ENCODE measurements at places on chromosomes 3 and 15.

- DNase-seq, result no peak
Measured at GRCh38 chr15:93289941-93290617, 201.1 kb upstream of the RGMA start.

DNA sequence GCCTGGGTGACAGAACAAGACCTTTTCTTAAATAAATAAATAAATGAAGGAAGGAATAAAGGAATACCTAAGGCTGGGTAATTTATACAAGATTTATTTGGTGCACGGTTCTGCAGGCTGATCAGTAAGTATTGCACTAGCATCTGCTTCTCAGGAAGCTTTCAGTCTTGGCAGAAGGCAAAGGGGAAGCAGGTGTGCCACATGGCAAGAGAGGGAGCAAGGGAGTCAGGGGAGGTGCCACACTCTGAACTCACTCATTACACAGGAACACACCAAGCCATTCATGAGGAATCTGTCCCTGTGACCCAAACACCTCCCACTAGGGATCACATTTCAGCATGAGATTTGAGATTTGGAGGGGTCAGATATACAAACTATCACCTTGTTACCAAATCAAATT, 56.4 kb downstream of the PRKCI start:
- no peak for DNase-seq

DNA sequence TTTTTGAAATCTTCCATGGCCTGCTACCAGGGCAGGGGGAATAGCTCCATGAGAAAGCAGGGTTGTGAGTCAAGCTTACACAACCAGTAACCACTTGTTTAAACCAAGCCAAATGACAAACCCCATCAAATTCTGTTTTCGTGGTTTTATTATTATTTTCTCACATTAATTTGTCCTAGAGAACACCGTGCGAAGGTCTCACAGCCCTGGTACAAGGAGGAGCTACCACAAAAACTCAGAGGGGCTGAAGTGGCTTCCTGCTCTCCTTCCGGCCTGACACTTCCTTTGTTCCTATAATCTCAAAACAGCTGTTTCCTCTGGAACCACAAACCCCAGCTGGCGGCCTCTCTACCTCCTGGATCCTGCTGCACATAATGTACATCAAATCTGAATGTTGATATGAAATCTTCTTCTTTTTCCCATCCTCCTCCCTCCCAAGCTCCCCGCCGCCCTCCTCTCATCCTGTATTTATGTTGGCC, 375.9 kb downstream of the MCTP2 start:
- DNase-seq, result no peak

DNA sequence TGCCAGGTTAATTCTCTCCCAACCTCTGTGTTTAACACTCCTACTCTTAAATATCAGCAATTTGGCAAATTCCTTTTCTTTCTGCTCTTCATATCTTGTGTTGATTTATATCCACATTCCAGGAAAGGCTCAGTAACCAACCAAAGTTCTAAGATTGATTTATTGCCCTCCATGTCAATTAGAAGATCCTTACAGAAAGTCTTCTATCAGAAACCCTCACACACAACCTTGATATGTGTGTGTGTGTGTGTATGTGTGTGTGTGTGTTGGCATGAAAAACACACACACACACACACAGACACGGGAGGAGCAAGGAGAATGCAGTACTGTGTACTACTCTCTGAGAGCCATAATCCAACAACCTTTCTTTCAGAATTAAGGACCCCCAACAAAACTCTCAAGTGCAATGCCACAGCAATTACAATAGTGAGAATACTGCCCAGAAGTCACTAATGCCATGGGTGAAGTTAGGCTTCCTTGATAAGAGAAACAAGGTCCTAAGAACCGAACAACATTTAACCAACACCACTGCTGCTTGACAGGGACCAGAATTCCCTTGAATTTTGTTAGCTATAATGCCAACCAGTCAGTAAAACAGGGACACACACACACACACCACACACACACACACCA, 1.1 kb downstream of the LSAMP start:
- no peak for DNase-seq

- DNase-seq, result no peak
Measured at GRCh38 chr15:60782316-60782715, 303.4 kb upstream of the ICE2 start.

GRCh38 chr3:88226910-88227309, 77.2 kb downstream of the C3orf38 start:
- no peak for DNase-seq

- no peak for DNase-seq
Measured at GRCh38 chr3:125479091-125479490, 40.9 kb downstream of the SNX4 start.

- no peak for DNase-seq
Measured at GRCh38 chr3:60973321-60973720, 277.9 kb downstream of the FHIT start.

DNA sequence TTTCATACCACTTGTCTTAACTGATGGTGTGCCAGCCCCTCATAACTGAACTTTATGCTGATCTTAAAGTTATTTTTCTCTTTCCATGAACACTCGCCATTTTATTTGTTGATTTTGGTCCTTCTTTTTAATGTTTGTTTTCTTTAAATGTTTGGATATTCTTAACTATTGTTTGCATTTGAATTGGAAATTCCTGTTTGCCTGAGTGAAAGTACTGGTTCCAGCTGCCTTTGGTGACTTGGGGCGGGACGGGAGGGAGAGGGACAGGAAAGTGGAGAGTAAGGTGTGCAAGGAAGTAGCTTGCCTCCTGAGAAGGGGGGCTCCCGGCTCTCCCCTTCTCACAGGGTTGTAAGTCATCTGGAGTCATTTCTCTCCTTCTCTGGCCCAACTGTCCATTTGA, 287.1 kb upstream of the PPP2R3A start:
- DNase-seq, result no peak

DNA sequence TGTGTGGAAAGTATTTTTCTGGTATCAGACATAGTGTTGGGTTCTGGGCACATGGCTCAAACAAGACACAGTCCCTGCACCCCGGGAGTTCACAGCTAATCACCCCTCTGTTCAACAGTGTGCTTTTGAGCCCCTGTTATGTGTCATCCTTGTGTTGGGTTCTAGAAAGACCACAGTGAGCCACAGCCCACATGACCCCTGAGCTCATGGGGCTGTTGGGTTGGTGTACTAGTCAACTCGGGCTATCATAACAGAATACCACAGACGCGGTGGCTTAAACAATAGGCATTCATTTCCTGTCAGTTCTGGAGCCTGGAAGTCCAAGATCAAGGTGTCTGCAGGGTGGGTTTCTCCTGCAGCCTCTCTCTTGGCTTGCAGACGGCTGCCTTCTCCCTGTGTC, 100.0 kb downstream of the DNAJB8 start:
- no peak for DNase-seq

DNA sequence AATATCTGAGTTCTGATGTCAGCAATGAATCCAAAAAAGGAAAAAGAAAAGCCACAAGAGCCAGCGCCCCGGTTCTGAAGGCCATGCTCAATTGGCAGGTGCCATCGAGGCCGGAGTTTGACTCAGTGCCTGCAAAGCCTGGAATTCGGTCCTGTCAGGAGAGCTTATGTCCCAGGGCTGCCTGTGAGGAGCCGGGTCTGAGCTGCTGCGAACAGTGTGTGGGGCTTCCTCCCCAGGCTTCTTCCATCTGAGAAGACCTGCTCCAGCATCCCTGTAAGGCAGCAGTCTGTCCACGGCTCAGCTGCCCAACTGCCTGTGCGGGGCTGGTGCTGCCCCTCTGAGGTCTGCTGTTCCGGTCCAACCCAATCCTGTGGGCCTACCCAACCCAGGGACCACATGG, 46.1 kb downstream of the ROPN1B start:
- DNase-seq, result no peak

DNA sequence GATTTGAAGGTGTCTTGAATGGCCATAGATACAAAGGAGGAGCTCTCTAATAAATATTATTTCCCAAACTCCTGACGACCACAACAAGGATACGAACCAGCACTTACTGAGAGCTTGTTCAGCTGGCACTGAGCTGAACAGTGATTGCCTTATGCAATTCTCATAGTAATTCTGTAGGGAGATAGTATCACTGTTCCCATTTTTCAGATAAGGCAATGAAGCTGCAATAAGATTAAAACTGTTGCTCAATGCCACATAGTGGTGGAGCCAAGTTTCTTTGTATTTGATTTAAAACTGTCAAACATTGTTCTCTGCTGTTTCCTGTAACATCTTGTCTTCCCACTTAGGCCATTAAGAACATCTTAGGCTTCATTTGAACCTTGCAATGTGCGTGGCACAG, 163.9 kb downstream of the RPLP1 start:
- no peak for DNase-seq

- DNase-seq, result no peak
Measured at GRCh38 chr3:46860017-46860809, 3.0 kb downstream of the MYL3 start.

DNA sequence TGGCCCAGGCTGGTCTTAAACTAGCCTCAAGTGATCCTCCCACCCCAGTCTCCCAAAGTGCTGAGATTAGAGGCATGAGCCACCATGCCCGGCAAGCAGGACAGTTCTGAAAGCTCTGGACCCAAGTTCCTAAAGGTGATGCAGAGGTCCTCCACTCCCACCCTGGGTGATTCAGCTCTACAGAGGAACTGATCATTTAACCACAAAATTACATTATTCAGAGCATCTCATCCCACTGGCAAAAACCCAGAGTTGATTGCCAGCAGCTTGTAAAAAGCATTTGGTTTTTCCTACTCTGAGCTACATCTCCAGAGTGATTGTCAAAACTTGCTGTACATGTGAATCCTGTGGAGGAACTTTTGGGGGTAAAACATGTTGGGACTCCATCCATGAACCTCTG, 60.2 kb downstream of the SLTM start:
- DNase-seq, result no peak

GRCh38 chr3:31449318-31449717, 83.4 kb upstream of the STT3B start:
- DNase-seq, result no peak

- DNase-seq, result peak; percentile 81
Measured at GRCh38 chr3:36969540-36970432, 23.1 kb downstream of the EPM2AIP1 start.

DNA sequence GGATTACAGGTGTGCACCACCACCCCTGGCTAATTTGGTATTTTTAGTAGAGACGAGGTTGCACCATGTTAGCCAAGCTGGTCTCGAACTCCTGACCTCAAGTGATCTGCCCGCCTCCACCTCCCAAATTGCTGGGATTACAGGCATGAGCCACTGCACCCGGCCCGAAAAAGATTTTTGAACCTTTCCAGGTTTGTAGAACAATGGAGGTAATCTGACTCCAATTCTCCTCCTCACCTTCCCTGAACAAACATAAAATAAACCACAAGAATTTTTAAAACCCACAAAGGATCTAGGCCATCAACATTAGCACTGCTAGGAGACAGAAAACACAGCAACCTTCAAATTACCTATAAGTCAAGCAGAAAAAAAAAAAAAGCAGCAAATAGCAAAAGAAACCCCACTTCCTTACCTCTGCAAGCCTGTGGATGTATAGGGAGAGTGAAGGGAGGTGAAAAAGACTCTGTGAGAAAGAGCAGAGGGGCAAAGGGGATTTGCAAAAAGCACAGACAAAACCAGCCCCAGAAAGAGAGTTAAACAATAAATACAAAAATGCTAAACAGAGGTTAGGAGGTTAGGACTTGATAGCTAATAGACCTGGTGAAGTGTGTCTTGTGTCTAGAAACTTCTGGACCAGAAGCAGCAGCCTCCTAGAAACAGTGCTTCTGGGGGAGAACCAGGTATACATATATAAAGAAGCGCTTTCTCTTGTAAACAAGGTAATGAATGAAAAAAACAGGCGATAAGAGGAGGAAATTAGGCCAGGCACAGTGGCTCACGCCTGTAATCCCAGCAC, 32.1 kb downstream of the TFDP2 start:
- DNase-seq, result no peak

DNA sequence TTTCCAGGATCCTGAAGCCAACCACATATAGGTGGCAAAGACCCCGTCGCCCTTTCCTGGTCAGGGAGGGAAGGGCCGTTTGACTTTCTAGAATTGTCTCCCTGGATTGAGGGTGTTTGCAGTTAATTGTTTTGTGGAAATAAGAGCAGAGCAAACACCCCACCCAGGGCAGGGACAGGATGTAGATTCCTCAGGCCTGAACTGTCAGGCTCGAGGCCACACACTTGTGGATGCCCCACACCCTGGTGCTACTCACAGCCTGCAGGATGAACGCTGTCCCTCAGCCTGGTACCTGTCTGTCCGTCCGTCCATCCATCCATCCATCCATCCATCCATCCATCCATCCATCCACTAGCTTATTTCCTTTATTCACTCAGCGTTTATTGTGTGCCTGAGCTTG, 29.9 kb upstream of the FLNB start:
- DNase-seq, result no peak

GRCh38 chr15:76978522-76979330, 16.2 kb upstream of the PSTPIP1 start:
- DNase-seq, result no peak

DNA sequence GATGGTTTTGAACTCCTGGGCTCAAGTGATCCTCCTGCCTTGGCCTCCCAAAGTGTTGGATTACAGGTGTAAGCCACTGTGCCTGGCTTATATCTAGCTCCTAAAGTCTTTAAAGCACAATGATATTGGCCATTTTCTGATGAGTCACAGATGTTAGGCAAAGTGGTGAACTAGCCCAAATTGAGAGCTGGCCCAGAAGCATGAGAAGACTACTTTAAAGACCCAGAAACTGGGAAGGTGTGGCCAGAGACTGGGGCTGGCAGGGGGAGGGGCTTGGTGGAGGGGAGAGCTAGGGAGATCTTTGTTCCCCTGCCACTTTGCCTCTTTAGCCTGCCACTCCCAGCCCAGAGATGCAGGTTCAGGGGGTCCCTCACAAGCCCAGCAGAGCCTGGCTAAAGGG, 21.6 kb downstream of the CHRNA3 start:
- DNase-seq, result no peak

GRCh38 chr15:27628486-27628885, 470.6 kb downstream of the OCA2 start:
- no peak for DNase-seq

DNA sequence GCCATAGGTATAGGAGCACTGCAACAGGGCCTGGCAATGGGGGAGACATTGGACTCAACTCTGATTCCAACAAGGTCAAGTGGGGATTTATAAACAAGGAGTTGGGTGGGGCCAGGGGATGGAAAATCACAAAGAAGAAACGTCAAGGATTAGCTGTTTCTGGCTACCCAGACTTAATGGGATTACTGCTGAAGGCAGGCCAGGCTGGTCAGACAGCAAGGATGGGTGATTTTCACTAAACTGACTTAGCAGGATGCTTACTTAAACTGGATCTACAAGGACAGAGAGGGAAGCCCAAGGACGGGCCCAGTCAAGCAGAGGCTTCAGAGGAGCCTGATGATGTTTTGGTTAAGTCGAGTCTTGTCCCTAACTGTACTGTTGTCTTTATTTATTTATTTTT, 76.2 kb downstream of the USP13 start:
- no peak for DNase-seq

- peak; percentile 59 for DNase-seq
Measured at GRCh38 chr3:11651900-11652299, 8.2 kb upstream of the VGLL4 start.

DNA sequence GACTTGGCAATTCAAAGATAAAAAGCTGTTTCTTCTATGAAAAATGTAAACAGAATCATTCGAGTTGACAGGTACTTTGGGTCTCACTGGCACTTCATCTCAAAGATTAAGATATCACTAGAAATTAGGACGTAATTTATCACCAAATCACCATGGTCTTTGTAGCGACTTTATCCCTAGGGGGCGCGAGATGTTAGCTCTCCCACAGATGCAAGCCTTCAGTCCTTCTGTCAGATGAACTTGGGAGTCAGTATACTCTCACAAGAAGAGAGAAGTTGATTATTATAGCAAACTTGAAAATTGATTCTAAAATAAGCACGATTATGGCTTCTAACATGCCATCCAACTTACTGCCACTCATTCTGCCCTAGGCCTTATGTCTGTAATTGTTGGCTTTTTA, 150.3 kb downstream of the ALCAM start:
- no peak for DNase-seq

Data from CD4-positive, alpha-beta T cell treated with Interleukin-4 for 4 hours (primary cell).